Activated T-cell treated with anti-CD3 and anti-CD28 coated beads for 24 hours (primary cell): ENCODE measurements at places on chromosomes 2 and 18.

GRCh38 chr2:31296641-31297287 is 62.8 kb downstream of the EHD3 start:
- DNase-seq = no peak

- DNase-seq = no peak
Measured at GRCh38 chr2:40043191-40043590, 264.1 kb upstream of the THUMPD2 start.

GRCh38 chr2:69774984-69775982 is 33.3 kb downstream of the ANXA4 start:
- DNase-seq = peak; percentile 11

DNA sequence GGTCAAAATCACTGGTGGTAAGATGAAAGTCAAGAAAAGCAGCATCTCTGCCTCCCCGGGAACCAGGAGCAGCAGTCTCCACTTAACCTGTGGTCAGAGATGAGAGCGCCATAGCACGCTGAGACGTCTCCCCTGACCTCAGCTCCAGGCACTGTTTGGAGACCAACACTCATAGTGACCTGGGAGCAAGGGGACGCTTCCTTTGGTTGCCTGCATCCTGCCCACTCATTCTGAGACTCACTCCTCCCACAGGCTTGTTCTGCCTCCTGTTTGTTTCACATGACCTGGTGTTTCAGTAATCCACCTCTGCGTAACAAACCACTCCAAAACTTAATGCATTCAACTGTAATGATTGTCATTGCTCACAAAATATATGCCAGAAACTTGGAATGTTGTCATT is 139.3 kb downstream of the ACOXL start:
- no peak for DNase-seq
